ENCODE measurements at places on chromosomes 7 and 10. TPM values are rescaled to one million over a fixed set of nuclear protein-coding genes. Genes with fewer than 3 reads are reported as not detected.

DNA sequence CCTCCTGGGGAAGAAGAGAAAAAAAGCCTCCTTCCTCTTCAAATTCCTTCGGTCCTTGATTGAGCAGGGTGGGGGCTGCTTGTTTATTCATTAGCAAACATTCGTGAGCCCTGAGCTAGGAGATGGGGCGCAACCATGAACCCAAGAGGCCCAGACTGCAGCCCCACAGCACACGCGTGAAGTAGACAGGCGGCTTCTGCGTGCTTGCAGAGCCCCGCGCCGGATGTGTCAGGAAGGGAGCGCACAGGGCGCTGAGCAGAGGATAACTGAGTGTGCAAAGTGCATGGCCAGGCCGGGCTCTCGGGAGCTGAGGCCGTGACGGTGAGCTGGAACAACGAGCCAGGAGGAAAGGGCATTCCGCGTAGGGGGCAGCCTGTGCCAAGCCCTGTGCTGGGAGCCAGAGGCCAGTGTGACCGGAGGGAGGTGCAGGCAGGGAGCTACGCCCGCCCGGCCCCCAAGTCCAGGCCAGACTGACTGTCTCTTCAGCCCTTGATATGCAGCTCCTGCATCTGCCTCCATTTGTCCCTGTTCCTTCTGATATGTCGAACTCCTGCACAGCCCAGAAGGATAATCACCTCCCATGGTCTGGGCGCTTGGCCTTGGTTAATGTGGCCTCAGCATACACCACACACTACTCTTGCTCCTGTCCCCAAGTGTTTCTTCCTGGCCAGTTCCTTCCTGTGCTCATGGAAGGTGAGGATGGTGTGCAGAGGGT lies 4.6 kb downstream of the FOXL3 start:
- no peak for DNase-seq

DNA sequence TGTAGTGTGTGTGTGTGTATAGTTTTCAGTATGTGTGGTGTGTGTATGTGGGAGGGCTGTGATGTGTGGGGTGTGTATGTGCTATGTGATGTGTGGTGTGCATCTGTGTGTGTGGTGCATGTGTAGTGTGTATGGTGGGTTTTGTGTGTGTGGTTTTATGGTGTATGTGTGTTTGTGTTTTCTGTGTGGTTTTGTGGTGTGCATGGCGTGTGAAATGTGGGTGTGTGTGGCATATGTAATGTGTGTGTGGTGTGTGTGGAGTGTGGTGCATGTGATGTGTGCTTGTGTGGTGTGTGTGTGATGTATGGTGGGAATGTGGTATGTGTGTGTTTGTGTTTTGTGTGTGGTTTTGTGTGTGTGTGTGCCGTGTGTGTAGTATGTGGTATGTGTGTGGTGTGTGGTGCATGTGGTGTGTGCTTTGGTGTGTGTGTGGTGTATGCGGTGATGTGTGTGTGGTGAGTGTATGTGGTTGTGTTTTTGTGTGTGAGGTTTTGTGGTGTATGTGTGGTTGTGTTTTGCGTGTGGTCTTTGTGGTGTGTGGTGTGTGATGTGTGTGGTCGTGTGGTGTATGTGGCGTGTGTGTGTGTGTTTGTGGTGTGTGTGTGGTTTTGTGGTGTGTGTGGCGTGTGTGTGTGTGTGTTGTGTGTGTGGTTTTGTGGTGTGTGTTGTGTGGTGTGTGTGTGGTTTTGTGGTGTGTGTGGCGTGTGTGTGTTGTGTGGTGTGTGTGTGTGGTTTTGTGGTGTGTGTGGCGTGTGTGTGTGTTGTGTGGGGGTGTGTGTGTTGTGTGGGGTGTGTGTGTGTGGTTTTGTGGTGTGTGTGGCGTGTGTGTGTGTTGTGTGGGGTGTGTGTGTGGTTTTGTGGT lies 18.0 kb upstream of the PPP2R2D start:
- no peak for DNase-seq

GRCh38 chr7:87146740-87147386 lies 5.4 kb upstream of the DMTF1 start:
- no peak for DNase-seq

GRCh38 chr7:26863518-26864308 lies 677 bp downstream of the SKAP2 start:
- DNase-seq, result no peak

DNA sequence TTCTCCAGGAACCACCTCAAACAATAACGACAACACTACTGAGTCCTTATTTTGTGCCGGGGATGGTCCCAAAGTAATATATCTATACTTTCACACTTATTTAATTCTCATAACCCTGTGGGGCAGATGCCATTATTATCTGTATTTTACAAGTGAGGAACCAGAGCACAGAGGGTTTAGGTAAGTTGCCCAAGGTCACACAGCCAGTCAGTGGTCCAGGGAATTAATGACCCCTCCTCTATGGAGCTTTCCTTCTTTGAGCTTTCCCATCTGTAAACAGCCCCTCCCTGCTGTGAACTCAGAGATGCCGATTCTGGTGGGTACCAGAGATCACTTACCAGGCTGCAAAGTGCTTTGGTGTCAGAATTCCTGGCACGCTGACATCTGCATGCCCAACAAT lies 105.7 kb downstream of the C10orf105 start:
- no peak for DNase-seq

DNA sequence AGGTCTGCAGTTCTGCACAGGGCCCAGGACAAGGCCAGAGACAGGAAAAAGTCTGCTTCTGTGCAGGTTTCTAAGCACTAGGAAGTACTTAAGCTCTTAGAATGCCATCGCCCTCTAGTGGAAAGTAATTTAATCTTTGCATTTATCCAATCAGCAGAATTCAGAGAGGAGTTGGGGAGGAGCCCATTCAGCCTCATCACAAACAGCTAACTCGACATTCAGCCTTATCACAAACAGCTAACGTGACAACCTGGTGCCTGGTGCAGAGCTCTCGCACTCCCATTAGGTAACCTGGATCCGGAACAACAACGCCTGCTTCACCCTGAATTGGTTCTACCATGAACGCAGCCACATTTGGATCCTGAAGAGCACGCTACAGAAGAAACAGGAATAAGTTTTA lies 15.2 kb downstream of the OAT start:
- DNase-seq, result peak; percentile 82

DNA sequence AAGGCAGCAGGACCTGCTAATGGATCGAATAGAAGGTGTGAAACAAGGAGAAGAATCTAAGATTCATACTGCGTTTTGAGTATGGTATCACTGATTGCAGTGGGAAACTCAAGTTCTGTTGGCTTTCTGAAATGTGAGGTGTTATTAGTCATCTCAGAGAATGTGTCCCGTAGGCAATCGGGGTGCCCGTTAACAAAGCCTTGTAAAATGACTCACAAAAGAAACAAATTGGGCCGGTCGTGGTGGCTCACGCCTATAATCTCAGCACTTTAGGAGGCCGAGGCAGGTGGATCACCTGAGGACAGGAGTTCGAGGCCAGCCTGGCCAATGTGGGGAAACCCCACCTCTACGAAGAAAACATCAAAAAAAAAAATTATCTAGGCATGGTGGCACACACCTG lies 118.2 kb upstream of the C7orf33 start:
- DNase-seq, result no peak

- no peak for DNase-seq
Observed at GRCh38 chr7:92808006-92808405, 28.4 kb downstream of the CDK6 start.

The MYH16 gene
- 0.12 TPM for total RNA-seq

The TMEM176B gene
- total RNA-seq, result not detected

The GRID1 gene
- 0.12 TPM for total RNA-seq

The CALML3 gene
- not detected for total RNA-seq

The MPP7 gene
- 0.35 TPM for total RNA-seq

The SFMBT2 gene
- 4.8 TPM for total RNA-seq

The NCF1 gene
- total RNA-seq, result not detected

The WNT8B gene
- not detected for total RNA-seq
